LNCaP clone FGC (cell line): ENCODE measurements at places on chromosomes 5 and 9.
A peak's percentile ranks its signal among the peaks of the same experiment; 100 is the strongest.

DNA sequence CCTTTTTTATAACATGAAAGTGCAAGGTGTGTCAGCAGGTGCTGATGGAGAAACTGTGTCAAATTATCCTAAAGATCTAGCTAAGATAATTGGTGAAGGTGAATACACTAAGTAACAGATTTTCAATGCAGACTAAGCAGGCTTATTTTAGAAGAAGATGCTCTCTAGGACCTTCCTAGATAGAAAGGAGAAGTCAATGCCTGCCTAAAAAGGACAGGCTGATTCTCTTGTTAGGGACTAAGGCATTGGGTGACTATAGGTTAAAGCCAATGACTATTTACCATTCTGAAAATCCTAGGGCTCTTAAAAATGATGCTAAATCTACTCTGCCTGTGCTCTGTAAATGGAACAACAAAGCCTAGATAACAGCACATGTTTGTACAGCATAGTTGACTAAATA, 1682.4 kb downstream of the MAT2B start:
- no peak for DNase-seq

DNA sequence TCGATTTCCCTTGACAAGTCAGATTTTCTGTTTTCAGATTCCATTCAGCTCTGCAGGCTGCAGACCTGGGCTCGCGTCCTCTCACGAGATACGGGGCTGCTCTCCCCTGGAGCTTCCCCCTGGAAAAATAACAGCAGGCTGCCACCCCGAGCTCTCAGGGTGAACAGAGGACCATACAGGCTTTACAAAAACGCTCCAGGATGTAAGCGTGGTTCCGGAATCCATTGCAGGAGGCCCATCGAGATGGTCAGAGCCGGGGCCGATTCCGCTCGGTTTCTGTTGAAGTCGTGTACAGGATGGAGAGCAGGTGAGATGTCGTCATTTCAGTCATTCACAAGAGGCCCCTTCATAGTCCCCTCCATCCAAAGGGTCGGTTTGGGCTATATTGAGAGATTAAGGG, 297.7 kb upstream of the IRX4 start:
- DNase-seq: no peak

GRCh38 chr5:175750511-175750931, 92.7 kb downstream of the HRH2 start:
- DNase-seq: no peak

GRCh38 chr5:127988146-127988760, 95.3 kb upstream of the SLC12A2 start:
- peak; percentile 46 for DNase-seq

- no peak for DNase-seq
Measured at GRCh38 chr5:163512526-163512925, 7.1 kb downstream of the MAT2B start.

DNA sequence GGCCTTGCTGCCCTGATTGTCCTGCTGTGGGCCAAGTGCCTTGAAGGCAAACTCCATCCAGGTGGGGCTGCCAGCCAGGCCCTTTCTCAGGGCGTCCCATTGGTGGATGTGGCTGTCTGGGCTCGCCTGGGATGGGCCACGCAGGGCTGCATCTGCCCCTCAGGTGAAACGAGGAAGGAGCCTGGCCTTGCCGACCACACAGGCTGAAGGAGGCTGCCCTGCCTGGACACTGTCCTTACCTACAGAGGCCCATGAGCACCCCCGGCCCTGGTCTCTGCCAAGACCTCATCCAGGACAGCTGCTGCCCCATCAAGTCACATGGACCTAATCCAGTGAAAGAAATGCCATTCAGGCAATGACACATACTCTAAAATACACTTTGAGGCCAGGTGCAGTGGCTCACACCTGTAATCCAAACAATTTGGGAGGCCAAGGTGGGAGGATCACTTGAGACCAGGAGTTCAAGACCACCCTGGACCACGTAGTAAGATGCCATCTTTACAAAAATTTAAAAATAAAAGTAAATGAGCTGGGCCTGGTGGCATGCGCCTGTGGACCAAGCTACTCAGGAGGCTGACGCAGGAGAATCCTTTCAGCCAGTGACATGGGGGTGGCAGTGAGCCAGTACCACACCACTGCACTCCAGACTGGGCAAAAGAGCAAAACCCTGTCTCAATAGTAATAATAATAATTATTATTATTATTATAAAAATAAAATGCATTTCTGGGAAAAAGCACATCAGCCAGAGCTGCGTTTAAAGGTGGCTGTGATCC, 33.9 kb downstream of the PNPLA7 start:
- no peak for DNase-seq

GRCh38 chr9:22455181-22455580, 8.6 kb downstream of the DMRTA1 start:
- DNase-seq: peak; percentile 91

DNA sequence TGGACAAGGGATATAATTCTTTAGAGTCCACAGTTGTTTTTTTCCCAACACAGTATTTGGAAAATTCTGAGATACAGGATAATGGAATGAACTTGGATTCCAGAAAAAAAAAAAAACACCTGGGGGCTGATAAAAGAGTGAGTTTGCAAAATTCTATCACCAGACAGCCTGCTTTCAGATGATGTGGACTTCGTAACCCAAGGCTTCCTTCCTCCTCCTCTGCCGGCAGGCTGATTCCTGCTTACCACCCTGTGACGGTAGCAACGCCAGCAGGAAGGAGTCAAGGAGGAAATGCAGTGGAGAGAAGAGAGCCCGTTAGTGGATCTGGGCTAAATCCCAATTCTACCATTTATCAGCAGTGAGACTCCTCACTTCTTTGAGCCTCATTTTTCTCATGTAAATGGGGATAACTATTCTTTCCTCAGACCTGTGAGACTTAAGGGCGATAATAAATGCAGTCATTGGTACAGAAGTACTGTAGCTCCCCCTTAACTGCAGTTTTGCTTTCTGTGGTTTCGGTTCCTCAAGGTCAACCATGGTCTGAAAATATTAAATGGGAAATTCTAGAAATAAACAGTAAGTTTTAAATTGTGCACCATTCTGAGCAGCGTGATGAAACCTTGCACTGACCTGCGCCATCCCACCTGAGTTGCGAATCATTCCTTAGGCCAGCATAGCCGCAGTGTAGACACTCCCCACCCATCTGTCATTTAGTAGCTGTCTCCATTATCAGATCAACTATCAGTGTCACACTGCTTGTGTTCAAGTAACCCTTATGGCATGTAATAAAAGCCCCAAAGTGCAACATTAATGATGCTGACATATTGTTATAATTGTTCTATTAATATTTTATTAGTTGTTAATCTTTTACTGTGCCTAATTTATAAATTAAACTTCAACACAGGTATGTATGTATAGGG, 71.4 kb downstream of the DCP2 start:
- DNase-seq: no peak

GRCh38 chr9:132647806-132648205, 22.0 kb downstream of the DDX31 start:
- no peak for DNase-seq

DNA sequence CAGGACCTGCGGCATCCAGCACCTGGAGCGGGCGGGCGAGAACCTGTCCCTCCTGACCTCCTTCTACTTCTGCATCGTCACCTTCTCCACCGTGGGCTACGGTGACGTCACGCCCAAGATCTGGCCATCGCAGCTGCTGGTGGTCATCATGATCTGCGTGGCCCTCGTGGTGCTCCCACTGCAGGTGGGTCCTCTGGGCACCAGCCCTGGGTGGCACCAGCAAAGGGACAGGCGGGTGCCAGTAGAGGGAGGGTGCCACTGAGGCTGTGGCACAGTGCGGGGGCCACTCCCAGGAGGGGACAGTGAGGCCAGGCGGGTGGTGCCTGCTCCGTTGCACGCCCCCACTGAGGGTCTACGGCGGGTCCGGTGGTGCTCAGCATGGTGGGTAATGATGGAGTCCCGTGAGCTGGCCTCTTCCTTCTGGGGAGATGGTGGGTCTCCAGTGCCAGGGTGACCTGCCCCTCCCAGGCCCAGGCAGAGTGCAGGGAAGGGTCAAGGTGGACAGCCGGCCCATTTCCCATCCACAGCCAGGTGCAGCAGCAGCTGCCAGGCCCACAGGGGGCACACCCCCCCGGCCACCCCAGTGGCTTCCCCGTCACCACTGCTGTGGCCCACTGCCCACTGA, 57.8 kb downstream of the KCNT1 start:
- DNase-seq: no peak

- peak; percentile 92 for DNase-seq
Measured at GRCh38 chr5:79495311-79495710, 18.6 kb downstream of the HOMER1 start.

DNA sequence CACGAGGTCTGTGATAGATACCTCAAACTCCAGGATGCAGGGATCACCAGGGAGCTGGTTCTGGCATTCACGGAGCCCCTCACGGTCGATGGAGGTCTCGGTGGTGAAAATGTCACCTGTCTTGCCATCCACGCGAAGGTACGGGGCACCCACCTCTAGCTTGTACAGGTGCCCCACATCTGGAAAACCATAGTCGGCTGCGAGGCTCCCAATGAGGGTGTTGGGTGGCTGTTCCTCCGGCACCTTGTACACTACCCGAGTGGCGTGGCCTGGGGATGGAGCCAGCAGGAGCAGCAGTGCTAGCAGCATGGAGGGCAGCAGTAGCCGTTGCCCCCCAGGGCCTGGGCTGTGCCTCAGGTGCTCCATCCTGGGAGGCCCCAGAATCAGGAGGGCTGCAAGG, 9.2 kb downstream of the PCDH1 start:
- DNase-seq: no peak

- DNase-seq: no peak
Measured at GRCh38 chr5:151431666-151432065, 15.7 kb upstream of the SLC36A1 start.

GRCh38 chr5:50564079-50564478, 102.4 kb upstream of the PARP8 start:
- peak; percentile 40 for DNase-seq

DNA sequence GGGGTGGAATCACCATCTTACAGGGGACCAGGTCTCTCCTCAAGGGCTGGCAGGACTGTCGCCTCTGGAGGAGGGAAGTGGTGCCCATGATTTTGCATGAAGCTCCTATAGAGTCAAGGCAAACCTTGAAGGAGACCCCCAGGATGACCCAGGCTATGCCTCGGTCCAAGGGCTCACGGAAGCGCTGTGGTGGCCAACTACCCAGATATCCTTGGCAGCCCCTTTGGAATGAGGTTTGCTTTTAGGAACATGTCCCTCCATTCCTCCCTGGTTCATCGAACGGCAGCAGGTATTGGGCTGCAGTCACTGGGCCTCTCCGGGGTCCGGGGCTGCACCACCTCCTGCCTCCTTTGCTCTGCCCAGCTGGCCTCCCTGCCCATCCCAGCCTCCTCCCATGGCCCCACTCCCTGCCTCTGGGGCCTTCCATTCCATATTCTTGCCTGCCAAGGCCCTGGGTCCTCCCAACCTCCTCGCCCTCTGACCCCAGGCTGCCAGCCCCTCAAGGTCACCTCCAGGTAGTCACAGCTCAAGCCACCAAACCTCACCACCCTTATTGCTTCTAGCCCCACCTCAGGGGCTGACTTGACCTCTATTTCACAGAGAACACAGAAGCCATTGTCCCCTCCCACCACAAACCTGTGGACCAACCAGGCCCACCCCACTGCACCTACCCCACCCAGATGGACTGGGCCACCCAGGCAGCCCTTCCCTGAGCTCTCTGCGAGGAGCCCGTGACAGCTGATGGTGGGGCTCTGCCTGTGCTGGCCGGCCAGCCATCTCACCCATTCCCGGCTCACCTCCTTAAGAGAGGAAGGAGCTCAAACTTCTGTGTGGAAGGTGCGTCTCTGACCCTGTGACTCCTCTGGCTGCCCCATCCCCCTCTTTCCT, 3.6 kb upstream of the IL3 start:
- DNase-seq: no peak

DNA sequence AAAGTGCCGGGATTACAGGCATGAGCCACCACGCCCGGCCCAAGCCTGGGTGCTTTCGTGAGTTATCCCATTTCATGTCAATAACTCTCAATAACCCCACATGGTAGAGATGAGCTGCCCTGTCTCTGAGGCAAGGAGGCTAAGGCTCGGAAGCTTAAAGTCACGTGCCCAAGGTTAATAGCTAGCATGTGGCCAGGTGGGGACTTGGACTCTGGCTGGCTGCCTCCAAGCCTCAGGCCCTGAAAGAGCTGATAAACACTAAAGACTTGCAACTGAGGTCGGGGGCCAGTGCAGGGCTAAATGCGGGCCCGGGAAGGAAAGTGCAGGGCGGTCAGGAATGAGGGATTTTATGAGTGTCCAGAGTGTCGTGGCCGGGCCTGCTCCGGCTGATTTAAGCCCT, 30.9 kb upstream of the BARHL1 start:
- no peak for DNase-seq

GRCh38 chr9:10525972-10526371, 86.8 kb downstream of the PTPRD start:
- DNase-seq: no peak

- DNase-seq: no peak
Measured at GRCh38 chr5:137734962-137735554, 831 bp downstream of the KLHL3 start.

DNA sequence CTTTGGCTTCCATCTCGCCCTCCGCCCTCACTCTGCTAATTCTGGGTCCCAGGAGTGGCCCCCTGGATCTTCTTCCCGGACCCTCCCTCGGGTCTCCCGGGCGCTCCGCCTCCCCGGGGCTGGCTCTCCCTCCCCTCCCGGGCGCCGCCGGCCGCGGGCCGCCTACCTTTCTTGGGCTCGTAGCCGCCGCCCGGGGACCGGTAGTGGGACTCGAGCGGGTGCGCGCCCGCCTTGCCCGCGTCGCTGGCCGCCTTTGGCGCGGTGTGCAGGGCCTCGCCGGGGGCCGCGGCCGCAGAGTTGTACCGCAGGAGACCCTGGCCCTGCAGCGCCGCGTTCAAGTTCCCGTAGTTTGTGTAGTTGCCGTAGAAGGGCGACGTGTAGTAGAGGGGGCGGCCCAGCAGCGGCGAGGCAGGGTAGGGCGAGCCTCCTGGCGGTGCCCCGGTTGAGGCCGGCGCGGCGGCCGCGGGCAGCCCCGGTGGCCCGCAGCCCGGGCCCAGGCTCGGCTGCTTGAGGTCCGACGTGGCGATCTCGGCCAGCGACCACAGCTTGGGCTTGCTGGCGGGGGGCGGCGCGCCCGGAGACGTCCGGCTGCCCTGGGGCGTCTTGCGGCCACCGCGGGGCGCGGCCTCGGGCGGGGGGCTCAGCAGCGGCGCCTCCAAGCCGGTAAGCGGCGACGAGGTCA, 3.2 kb downstream of the IRX2 start:
- no peak for DNase-seq

DNA sequence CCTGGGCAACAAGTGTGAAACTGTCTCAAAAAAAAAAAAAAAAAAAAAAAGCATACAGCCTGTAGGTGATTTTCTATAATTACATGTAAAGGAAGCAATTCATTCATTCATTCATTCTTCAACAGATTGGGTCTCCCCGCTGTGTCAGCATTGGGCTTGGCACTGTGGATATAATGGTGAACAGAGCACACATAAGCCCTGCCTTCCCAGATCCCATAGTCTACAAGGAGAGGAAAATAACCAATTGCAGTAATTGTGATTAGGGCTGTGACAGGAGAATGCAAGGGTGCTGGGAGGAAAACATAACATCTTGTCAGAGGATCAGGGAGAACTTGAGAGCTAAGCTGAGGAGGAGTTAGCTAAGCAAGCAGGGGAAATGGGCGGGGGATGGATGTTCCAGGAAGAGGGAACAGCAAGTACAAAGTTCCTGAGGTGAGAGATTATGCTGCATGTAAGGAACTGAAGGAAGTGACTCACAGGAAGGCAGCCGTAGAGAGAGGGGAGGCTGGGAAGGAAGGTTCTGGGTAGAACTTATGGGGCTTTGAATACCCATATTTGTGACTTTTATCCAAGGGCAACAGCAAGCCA, 24.0 kb upstream of the KLF9 start:
- DNase-seq: no peak

GRCh38 chr5:115573133-115573532, 28.6 kb upstream of the FEM1C start:
- DNase-seq: no peak

- no peak for DNase-seq
Measured at GRCh38 chr5:37792975-37793631, 46.7 kb downstream of the GDNF start.

GRCh38 chr5:172902497-172903472, 56.4 kb upstream of the RPL26L1 start:
- no peak for DNase-seq
